ENCODE measurements at places on chromosomes 6 and 20.
A peak's percentile ranks its signal among the peaks of the same experiment; 100 is the strongest.

DNA sequence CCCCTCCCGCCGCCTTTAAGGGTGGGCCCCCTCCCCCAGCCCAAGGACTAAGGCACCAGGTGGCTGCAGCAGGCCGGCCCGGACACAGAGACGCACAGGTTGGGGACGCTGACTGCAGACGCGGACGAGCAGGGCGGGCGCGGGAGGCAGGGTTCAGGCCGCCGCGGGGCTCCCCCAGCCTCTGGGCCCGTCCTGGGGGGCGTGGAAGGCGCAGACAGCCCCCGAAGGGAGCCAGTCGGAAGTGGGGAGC, 9.3 kb downstream of the DUSP15 start:
- DNase-seq: no peak

GRCh38 chr6:73073238-73073637, 152.1 kb downstream of the KHDC1L start:
- DNase-seq: no peak

- DNase-seq: no peak
These were observed 134.1 kb downstream of the FAM83B start for GRCh38 chr6:54980511-54981275.

DNA sequence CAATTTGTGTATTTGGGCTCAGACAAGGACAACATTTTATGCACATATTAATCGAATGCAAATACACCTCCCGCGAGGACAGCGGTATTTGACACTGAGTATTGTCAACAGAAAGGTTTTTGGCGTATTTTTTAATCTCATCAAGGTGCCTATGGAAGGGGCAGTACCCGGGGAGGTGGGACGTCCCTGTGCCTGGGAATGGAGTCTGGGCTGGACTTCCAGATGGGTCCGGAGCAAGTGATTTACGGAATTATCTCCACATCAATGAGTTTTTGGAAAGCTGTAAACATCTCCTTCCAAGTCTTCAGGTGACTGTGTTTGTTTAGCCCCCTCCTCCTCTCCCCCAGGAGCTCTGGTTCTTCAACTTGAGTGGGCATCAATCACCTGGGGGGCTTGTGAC, 39.8 kb downstream of the PRR18 start:
- DNase-seq: no peak

DNA sequence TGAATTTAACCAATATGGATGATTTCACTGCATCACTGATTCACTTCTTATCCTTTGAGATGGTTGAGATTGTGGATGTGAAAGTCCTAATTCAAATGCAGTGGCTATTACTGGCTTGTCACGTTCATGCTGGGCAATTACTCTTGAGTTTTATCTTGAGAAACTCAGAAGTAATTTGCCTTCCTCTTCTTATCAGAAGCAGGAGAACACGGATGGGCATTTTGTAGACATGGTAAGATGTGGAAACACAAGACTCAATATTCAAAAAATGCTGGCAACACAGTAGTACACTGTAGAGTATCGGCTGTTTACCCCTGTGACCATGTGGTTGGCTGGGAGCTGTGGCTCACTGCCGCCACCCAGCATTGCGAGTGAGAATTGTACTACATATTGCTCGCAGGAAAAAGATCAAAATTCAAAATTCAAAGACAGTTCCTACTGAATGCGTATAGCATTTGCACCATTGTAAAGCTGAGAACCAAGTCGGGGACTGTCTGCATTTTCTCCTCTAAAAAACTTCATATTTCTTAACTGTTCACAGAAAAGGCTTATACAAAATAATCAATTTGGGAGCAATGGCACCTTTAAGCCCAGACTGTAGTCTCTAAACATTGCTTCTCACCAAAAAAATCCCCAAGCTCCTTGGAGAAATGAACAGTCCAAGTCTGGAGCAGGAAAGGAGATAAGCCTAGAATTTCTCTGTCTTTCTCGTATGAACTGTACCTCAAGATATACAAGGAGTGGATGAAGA, 61.9 kb upstream of the ELOVL5 start:
- peak; percentile 58 for DNase-seq

DNA sequence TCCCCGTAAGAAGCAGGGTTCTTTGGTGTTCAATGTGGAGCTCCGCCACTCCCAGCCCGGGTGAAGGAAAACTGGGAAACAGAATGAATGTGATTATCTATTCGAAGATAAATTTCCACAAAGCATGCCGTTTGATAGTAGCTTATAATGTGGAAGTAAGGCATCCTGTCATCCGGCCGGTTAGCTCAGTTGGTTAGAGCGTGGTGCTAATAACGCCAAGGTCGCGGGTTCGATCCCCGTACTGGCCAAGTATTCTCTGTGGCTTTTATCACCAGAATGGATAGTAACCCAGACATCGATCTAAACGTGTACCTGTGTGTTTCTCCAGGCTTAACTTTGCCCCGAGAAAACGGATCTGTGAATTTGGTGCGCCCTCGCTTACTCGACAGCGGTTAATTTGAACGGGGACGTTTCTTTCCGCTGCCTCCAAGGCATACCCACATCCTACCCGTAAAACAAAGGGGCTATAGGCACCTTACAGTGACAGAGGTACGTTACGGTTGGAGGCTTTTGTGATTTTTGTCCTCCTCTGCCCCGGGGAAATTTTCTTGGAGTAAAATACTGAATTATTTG, 215.2 kb upstream of the ZNF184 start:
- DNase-seq: peak; percentile 82

DNA sequence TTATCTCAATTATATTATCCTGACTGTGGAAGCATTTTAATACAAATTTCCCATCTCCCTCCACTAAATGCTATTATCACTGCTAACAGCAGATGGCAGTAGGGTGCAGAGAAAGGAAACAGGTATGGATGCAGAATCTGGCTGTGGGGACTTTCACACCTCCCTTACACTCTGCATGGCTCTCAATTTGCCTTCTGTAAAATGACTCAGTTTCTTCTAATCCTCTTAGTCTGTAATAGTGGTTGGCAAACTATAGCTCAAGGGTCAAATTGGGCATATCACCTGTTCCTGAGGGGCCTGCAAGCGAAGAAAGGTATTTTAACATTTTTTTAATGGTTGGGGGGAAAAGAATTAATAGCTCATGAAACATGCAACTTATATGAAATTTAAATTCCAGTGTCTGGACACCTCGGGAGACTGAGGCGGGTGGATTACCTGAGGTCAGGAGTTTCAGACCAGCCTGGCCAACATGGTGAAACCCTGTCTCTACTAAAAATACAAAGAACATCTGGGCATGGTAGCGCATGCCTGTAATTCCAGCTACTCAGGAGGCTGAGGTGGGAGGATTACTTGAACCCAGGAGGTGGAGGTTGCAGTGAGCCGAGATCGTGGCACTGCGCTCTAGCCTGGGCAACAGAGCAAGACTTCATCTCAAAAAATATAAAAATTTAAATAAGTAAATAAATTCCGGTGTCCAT, 83.5 kb downstream of the ZMYND8 start:
- DNase-seq: peak; percentile 77

GRCh38 chr6:167424700-167425099, 99.8 kb downstream of the TTLL2 start:
- no peak for DNase-seq

GRCh38 chr20:63745424-63745805, 5.8 kb downstream of the SLC2A4RG start:
- DNase-seq: no peak

- DNase-seq: no peak
These were observed 609.3 kb upstream of the IMPG1 start for GRCh38 chr6:76681781-76682180.

DNA sequence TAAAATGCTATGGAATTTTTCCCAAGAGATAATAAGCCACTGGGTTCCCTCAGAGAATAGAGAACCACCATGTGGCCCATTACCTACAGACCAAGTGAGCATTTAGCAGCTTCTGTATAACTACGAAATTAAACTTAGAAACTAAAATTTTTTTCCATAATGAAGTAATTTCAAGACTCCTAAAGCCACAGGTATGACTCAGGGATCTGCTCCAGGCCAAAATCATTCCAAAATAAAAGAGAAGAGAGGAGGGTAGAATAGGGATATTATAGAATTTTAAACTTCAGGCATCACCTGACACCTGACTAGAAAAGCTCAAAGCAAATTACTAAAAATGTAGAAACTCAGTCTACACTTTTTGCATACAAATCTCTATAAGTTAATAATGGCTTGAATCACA, 108.9 kb upstream of the DST start:
- DNase-seq: no peak

DNA sequence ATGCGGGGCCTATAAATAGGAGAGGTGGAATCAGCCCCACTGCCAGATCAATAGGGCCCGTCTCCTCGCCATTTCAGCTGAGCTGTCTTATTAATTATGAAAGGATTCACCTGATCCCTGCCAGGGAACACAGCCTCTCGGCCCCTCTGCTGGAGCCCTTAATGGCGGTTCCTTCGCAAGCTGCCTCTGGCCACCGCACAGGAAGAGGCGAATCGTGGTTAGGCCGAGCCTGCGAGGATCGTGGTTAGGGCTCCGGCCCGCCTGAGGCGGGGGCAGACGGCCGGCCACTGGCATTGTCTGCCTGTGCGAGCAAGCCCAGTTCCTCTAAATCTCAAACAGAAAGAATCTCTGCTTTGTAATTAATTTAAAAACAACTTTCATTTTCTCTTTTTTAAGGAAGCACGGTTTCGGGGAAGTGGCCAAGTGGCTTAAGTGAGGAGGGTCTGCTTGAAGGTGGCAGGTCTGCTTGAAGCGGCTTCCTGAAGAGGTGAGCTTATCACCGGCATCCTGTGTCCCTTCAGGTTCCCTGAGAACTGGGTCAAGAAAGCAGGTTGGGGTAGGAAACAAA, 9.2 kb downstream of the NRN1 start:
- peak; percentile 84 for DNase-seq

GRCh38 chr6:90393232-90393884, 96.7 kb upstream of the BACH2 start:
- DNase-seq: peak; percentile 90

GRCh38 chr6:31558631-31559500, 11.5 kb downstream of the NFKBIL1 start:
- peak; percentile 98 for DNase-seq

GRCh38 chr6:144722925-144723324, 437.8 kb downstream of the UTRN start:
- peak; percentile 81 for DNase-seq

GRCh38 chr6:158572653-158573541, 13.0 kb downstream of the TMEM181 start:
- DNase-seq: no peak

- no peak for DNase-seq
These were observed 36.6 kb downstream of the IRF4 start for GRCh38 chr6:428047-428603.

- no peak for DNase-seq
These were observed 370.9 kb upstream of the MARCKS start for GRCh38 chr6:113486199-113486598.

- no peak for DNase-seq
These were observed 15.7 kb downstream of the STAU1 start for GRCh38 chr20:49172413-49172812.

- no peak for DNase-seq
These were observed 186.9 kb downstream of the UTRN start for GRCh38 chr6:144471986-144472385.

- DNase-seq: no peak
These were observed 436.4 kb downstream of the TFAP2A start for GRCh38 chr6:9978480-9978879.

DNA sequence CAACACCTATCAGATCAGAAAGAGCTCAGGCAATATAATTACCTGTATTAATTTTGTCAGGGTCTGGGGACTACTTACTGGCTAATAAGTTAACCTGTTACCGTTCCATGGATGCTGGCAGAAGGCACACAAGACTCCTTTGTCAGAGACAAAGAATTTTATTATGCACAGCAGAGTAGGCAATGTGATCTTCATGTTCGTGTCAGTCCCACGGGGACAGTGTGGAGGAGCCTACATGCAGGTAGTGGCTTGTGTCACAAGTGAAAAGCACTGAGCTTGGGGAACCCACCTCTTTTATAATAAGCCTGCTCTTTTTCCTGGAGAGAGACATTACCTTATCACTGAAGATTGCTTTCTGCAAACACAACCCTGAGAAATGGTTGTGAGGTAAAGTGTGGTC, 96.9 kb downstream of the CD164 start:
- DNase-seq: no peak

GRCh38 chr20:7022597-7022996, 255.1 kb downstream of the BMP2 start:
- no peak for DNase-seq

- no peak for DNase-seq
These were observed 91.0 kb upstream of the SSTR4 start for GRCh38 chr20:22944062-22944461.

- no peak for DNase-seq
These were observed 187.6 kb downstream of the SOX4 start for GRCh38 chr6:21781128-21781527.

DNA sequence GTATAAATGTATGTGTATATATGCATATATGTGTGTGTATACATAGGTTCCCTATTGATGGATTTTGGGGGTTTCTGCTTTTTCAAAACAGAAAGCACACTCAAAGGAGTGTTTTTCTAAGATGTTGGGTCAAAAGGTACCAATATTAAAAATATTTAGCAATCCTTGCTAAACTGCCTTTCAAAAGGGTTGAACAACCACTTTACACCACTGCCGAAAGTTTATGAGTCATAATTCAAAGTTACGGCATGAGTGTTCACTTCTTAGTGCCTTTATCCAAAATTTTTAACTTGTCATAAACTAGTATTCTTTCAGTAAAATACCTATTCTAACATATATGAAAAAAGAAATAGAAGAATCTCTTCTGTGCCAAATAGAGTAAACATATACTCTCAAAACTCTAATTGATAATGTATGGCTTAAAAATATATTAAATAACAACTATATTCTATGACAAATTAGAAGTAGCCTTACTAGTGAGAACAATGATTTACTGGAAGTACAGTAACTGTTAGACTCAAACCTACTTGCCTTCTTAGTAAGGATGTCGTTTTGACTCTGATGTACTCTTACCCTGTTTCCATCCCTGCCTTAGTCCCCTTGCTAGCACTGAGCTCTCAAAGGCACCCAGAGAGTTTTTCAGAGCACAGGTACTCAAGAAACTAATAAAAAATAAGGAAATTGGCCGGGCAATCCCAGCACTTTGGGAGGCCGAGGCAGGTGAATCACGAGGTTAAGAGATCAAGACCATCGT, 136.1 kb downstream of the INSM1 start:
- DNase-seq: no peak

DNA sequence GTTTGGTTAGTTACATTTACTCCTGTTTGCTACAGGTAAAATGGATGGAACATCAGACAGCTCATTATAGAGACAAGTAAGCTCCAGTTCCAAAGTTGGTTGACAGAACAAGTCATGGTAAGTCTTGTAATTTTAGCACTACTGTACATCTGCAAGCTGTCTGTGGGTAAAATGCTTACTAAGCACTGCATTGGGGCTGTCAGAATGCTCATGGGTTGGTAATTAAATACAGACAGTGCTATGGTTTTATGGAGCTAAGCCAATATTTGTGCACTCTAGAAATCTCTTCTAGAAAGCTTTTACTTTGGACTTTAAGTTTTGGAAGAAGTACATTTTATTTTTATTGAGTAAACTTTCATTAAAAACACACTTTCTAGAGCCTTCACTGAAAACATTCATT, 419.2 kb upstream of the MMS22L start:
- no peak for DNase-seq

Data from suppressor macrophage treated with lipopolysaccharide for 1 hour (primary cell).